ENCODE measurements at places on chromosomes 2 and 18.

DNA sequence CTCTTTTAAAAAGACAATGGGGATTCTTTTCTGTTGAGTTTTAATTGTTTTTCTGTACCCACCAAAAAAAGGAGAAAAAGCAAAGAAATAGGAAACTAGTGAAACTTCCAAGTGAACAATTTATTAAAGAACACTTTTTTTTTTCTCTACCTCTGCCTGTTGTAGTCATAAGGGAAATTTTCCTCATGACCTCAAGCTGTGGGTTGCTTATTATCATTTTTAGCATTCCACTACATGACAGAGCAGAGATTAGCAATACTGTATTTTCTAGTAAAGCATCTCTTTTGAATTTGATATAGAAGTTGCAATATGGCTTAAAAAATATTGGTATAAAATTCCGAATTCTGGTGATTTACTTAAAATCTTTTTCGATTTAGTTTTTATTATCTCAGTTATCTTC lies 87.9 kb upstream of the LRRTM1 start:
- DNase-seq: no peak

DNA sequence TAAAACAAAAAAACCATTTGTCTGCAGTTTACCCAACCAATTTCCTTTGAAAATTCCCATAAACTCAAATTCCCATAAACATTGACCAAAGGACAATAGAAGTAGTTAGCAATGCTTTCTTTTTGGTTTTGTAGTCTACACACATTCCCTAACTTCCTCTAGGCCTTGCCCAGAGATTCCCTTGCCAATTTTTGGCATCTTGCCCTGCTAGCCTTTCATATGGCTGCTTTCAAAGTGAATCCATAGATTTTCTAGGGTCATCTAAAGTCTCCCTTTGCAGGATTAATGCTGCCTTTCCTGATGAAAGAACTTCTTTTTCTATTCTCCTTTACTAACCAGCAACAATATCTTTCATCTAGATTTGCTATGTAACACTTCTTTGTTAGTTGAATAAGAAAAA lies 33.4 kb downstream of the THSD7B start:
- DNase-seq: no peak

DNA sequence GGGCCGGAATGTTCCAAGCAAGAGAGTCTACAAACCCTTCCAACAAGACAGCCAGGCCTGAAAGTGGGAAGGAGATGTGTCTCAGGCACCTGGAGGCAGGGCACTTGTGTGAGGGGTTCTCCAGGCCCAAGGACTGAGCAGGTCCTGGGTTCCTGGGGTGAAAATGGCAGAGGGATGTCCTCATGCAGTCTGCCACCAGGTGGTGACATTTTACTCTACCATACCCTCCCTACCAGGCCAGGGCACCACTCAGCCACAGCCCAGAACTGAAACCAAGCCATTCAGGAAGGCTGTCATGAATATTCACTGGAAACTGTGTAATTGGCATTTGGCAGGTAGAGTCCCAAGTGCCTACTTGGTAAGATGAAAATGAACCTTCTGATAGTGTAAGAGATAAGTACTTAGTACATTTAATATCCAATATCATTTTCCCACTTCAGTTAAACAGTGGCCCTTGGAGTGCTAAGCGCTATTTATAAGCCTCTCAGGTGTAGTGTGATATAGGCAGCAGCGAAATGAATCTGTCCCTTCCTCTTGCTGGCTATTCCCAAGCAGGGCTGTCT lies 185.1 kb downstream of the MYO5B start:
- DNase-seq: no peak

DNA sequence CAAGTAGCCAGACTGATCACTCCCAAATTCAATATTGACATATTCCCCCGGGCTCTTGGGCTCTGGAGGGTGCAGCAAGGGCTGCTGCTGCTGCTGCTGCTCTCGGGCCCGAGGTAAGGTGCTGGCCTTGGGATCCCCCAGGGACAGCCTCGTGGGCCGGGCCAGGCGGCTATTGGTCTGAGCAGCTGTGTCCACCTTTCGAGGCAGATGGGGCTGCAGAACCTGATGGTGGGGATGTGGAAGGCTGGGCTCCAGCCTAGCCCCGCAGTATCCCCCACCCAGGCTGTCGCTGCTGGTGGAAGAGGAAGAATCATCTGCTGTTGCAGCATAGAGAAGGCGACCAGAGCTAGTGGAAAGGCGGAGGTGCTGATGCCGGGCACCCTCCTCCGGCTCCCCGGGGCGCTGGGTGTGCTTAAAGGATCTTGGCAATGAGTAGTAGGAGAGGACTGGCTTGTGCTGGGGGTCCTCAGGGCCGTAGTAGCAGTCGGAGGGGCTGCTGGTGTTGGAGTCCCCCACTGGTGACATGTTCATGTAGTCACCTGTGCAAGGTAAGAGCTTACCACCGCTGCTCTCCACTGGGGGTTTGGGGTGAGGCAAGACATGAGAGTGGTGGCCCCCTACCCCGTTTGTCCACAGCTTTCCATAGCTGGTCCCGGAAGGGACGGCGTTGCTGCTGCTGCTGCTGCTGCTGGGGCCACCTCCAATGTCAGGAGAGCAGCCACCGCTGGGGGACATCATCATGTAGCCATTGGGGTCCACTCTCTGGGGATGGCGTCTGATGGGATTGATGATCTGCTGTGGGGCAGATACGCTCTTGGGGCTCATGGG lies 3.4 kb downstream of the IRS1 start:
- DNase-seq: no peak

DNA sequence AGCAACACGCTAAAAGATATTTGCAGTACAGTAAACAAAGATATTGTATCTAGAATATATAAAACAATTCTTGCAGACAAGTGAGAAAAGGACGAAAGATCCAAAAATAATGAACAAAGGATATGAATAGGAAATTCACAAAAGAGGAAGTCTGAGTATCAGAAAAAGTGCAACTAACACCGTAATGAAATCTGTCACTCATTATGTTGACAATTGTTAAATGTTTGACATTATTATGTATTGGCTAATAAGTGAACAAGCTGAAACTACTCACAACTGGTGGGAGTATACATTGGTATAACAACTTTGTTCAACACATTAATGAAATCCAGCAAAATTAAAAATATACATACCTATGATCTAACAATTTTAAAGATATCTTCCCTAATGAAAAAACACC lies 36.7 kb upstream of the ASXL3 start:
- no peak for DNase-seq

Measured in activated T-helper 1 cell treated with Interleukin-2 at 50 U/mL for 16 hours (primary cell).